Stimulated activated CD8-positive, alpha-beta memory T cell treated with anti-CD3 and anti-CD28 coated beads, Interleukin-4, amount 100 ng/mL, for 48 hours (primary cell): ENCODE measurements at places on chromosomes 16 and 17.

DNA sequence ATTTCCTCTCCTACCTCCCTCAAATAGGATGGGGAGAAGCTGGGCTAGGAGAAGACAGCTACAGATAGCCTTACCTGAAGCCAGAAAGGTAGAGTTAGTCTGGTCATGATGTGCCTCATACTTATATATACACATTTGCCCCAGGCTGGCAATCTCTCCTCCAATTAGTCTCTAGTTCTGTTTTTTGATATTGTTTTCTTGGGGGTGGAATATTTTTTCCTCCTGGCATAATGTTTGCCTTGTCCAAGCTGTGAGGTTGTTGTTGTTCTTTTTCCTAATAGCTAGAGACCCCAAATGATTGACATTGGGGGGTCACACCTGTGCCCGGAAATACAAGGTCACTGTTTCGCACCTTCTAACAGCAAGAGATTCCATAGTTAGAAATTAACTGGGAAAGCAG is at the start of gene UMOD:
Gene UMOD, minus strand, starts transcription at position 101 of the 400 bp plus-strand sequence. CDS start 1,978 bp downstream, outside the sequence.
- no peak for DNase-seq

DNA sequence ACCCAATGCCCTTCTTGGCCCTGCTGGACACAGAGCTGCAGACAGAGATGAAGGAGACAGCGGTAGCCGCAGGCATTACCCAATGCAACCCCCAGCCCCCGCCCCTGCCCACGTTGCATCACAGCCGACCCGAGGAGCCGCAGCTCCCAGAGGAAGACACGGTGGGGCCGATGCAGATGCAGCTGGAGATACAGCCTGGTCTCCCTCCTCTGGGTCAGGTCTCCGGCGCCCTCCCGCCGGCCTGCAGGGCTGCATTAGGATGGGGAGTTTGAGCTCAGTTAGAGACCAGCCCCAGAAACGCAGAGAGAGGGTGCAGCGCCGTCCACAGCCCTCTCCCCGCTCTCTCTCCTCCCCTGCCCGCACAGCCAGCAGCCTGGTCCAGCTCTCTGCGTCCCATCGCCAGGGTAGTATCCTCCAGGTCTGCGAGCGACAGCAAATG is 19.4 kb upstream of the UBE2I start:
- DNase-seq, result no peak

GRCh38 chr16:60304066-60304465 is 1570.0 kb upstream of the GOT2 start:
- no peak for DNase-seq

- DNase-seq, result no peak
Observed at GRCh38 chr16:54191163-54191562, 95.4 kb downstream of the IRX3 start.

DNA sequence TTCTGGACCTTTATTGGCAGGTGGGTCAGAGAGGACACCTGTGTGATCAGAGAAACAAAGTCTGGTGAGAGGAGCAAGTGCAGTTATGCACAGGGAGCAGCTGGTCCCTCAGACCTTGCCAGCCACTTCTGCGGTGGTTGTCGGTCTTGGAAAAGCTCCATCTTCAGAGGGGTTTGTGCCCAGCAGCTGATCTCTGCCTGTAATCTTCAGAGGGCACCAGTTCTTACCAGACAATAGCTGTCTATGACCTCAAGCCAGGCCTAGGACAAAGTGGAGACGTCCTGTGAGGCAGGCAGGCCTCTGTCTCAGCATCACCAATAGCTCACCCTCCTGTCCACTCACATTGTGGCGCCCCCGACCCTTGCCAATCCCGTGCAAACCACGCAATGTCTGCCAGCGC is 66.5 kb upstream of the TBX2 start:
- DNase-seq, result no peak

GRCh38 chr16:68079626-68080344 is 5.4 kb upstream of the NFATC3 start:
- DNase-seq, result peak; percentile 87

DNA sequence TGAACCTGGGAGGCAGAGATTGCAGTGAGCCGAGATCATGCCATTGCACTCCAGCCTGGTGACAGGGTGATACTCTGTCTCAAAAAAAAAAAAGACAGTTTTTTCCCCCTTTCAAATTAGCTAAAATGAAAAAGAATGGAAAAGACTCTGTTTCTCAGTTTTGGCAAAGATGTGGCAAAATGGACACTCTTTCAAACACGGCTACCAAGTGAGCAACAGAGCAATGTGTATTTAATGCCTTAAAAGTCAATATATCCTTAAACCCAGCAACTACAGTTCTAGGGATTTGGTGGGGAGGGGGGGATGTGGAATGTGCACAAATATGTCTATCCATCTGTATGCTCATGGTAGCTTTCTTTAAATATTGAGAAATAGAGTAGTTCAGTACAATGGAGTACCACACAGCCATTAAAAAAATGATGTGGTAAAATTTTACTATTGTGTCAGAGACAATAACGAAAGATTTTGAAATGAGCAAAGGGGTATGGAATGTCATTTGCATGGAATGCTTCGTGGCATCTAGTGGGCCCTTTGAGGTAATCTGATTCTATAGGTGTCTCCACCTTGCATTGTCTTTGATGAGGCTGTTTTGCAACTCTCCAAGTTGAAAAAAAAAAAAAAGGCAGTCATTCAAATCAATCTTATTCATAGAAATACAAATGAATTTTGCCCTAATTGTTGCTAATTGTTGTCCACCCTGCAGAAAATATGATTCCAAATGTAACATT is 108.1 kb downstream of the AXIN2 start:
- DNase-seq, result no peak

GRCh38 chr17:47895347-47895855 is 635 bp upstream of the SP2 start:
- peak; percentile 49 for DNase-seq

GRCh38 chr17:30021708-30022317 is 80.4 kb downstream of the EFCAB5 start:
- no peak for DNase-seq

- no peak for DNase-seq
Observed at GRCh38 chr16:79560318-79560717, 40.2 kb downstream of the MAF start.

DNA sequence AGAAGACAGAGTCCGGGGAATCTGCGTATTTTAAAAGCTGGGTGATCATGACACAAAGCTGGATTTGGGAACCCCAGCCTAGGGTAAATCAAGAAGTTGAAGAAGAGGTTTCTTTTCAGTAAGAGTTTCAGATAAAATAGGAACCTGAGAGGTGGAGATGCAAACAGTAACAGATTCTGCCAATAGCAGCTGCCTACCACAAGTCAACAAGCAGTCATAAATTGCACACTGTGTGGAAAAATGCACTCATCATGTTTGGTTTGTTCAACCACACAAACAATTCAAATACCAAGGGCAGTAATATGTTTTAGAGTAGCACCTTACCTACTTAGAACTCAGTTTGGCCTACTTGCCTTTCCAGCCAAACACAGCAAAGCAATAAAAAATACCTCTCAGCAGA is 14.0 kb downstream of the MYO1D start:
- DNase-seq, result no peak

- peak; percentile 72 for DNase-seq
Observed at GRCh38 chr17:50151937-50152547, 1.6 kb upstream of the PPP1R9B start.

DNA sequence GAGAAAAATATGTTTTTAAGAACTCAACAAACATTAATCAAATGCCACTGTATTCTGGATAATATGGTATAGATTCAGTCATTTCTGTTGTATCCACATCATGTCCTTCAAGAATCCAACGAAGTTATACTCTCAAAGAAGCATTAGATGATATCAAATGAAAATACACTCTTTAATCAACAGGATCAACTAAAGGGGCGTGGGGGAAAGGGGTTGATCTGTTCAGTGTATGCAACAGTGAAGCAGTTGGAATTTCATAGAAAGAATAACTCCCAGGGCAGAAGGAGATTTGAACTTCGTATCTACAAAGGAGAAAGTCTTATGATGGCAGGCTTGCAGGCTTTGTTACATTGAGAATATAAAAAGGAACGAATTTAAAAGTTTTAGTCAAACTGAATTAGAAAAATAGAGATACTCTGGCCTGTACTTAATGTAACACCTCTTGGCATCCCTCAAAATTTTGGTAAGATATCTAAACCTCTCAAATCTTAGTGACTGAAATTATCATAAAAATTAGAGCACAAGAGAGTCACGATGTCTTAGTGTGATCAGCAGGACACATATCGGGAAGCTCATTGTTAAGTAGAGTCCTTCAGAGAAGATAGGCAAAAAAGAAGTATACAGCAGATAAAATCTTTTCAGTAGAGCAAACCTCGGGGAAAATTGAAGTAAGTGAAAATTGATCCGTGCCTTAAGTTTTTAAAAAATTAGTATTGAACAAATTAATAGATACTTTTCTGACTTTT is 431.4 kb downstream of the KCNJ18 start:
- DNase-seq, result no peak

DNA sequence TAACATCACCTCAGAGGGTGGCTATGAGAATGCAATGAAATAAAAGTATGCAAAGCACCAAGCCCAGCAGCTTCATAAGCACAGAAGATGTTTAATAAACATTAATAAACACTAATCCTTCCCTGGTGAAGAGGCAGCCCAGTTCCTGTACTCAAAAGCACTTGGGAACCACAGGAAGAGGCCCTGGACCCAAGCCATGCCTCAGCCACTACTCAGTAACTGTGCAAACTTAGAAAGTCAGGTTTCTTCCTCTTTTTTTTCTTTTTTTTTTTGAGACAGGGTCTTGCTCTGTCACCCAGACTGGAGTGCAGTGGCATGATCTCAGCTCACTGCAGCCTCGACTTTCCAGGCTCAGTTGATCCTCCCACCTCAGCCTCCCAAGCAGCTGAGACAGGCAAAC is 5.3 kb downstream of the ARHGAP17 start:
- DNase-seq, result no peak

GRCh38 chr17:5888811-5889210 is 181.4 kb upstream of the WSCD1 start:
- no peak for DNase-seq

DNA sequence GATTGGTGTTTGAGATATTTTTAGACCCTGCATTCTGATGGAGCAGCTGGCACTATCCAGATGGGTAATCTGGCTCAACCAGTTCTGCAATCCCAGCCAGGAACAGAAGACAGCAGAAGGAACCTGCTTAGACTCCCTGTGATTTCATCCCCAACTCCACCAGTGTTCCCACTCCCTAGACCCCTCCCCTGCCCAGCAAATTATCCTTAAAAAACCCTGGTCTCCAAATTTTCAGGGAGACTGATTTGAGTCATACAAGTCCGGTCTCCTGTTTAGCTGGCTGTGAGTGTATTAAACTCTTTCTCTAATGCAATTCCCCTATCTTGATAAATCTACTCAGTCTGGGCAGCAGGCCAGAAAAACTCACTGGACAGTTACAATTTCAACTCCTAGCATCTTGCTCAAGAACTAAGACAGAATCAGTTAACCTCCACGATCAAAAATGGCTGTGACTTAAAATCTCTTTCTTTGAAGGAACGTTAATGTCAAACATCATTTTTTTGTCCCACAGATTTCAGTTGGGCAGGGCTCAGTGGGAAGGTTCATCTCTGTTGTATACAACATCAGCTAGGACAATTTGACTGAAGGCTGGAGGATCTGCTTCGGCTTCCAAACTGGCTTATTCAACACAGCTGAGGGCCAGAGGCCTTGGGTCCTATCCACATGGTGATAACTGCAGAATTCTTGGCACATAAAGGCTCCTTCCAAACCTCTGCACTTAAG is 4.9 kb upstream of the RBL2 start:
- no peak for DNase-seq

- no peak for DNase-seq
Observed at GRCh38 chr17:57626520-57627210, 118.4 kb downstream of the CCDC182 start.

DNA sequence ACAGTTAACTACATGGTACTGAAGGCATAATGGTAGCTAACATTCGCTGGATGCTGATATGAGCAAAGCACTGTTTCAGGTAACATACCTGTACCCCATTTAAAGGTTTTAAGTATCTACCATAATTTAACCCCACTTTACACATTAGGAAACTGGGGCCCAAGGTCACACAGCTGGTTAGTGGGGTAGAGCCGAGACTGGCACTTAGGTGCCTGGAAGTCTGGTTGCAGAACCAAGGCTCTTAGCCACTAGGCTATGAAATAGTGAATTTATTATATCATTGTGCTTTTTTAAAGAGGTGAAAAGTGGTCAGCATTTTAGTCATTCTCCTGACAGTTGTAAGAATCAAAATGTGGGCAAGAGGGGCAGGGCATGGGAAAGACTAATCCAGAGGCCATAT is 25.2 kb downstream of the SIAH1 start:
- no peak for DNase-seq

- DNase-seq, result no peak
Observed at GRCh38 chr16:87411375-87412271, 19.5 kb downstream of the MAP1LC3B start.

- peak; percentile 20 for DNase-seq
Observed at GRCh38 chr17:28330671-28331070, 4.6 kb downstream of the IFT20 start.

DNA sequence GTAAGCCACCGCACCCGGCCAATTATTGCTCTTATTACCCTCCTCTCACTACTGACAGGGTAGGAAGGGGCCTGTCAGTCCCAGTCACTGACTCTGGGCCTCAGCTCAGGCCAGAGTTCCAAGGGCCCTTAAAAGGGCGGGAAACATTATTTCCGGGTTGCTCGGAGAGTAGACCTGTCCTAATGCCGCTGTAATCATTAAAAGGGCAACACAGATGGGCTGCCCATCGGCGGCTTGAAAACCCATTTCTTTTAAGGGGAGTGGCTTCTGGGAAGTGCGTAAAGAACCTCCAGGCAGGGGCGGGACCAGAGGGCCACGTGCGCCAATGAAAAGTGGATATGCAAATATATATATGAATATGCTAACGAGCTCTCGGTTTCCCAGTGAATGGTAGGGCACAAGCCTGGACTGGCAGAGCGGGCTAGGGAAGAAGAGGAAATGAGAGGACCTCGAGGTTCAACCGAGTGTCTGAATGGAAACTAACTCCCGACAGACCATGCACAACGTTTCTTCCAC is 26.6 kb downstream of the PIPOX start:
- no peak for DNase-seq

DNA sequence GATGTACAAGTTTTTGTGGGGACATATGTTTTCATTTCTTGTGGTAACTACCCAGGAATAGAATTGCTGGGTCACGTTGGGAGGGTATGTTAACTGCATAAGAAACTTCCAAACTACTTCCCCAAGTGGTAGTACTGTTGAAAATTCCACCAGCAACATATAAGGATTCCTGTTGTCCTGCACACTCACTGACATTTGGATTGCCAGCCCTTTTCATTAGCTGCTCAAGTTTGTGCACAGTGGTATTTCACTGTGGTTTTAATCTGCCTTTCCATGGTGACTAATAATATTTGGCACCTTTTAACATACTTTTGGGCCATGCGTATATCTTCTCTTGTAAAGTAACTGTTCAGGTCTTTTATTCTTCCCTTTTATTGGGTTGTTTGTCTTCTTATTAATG is 103.3 kb downstream of the GNAO1 start:
- DNase-seq, result no peak

- no peak for DNase-seq
Observed at GRCh38 chr17:19398301-19399181, 11.6 kb upstream of the MFAP4 start.
